ENCODE measurements at places on chromosomes 12 and 14. TPM values are rescaled to one million over a fixed set of nuclear protein-coding genes. Genes with fewer than 3 reads are reported as not detected.

Gene AP4S1
- total RNA-seq, result 9.2 TPM

Gene SDSL
- total RNA-seq, result 1.3 TPM

Gene KCNMB4
- total RNA-seq, result 17.4 TPM

Gene PRPH
- total RNA-seq, result not detected

Gene NRXN3
- 2.3 TPM for total RNA-seq

- DNase-seq, result peak; percentile 18
- H3K4me1 ChIP-seq, result peaks cover 3% of the 10 kb centered on the region
- peaks cover 5% of the 10 kb centered on the region for H3K27me3 ChIP-seq
- H3K36me3 ChIP-seq, result no peaks in the 10 kb centered on the region
Observed at GRCh38 chr12:685388-685787, 22.1 kb upstream of the NINJ2 start.

- no peaks in the 10 kb centered on the region for H3K36me3 ChIP-seq
- peaks cover 33% of the 10 kb centered on the region for H3K4me1 ChIP-seq
- no peaks in the 10 kb centered on the region for H3K27me3 ChIP-seq
- no peak for DNase-seq
Observed at GRCh38 chr12:89383235-89384049, 31.1 kb upstream of the DUSP6 start.

GRCh38 chr14:81450100-81450531, 50.0 kb upstream of the STON2 start:
- peaks cover 14% of the 10 kb centered on the region for H3K4me1 ChIP-seq
- no peak overlapping the region for H3K4me3 ChIP-seq
- H3K27me3 ChIP-seq, result no peaks in the 10 kb centered on the region
- no peak for DNase-seq
- no peaks in the 10 kb centered on the region for H3K36me3 ChIP-seq

DNA sequence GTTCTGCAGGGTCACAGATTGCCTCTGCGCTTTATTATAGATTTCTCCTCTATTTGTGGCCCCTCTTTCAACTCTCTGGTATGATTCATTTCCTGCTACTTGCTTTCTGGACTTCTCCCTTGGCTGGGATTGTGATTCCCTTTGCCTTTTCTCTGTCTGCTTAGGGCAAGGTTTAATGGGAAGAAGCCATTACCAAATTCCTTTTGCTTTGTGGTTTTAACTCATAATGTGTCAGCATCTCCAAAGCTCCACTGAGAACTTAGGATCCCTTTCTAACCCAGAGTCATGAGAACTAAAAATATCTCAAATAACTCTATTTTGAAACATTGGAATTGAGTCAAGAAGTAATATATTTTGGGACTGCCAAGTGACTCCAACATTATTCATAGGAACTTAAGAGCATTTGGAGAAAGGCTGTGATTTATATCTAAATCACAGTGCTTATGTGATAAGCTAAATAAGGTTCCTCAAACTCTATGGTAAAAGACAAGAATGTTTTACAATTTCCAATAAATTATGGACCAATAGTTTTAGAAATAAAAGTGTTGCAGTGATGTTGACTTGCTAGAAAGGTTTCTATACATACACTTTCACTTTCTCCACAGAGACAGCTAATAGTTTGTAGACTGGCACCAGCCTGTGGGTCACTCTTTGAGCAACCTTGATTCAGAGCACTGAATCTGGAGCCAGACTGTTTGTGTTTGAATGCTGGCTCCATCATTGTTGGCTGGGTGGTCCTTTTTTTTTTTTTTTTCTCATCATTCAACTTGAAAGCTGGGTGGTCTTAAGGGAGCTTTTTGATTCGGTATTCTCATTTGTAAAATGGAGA, 93.9 kb downstream of the DACT1 start:
- peaks cover 7% of the 10 kb centered on the region for H3K4me1 ChIP-seq
- DNase-seq, result no peak
- H3K36me3 ChIP-seq, result no peaks in the 10 kb centered on the region
- peaks cover 2% of the 10 kb centered on the region for H3K27me3 ChIP-seq
- no peak overlapping the region for H3K27ac ChIP-seq

DNA sequence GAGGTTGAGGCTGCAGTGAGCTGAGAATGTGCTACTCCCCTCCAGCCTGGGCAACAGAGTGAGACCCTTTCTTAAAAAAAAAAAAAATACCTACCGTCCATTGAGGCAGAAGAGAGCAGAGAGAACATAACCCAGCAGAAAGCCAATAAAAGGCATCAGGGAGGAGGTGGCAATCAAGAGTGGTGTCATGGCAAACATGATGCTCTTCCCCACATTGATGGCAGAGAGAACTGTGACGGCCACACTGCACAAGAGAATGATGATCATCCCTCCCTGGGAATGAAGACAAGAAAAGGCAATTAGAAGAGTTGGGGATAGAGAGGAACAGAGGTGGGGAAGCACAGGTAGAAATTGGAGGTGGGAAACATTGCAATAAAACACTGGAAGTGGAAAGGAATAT, 12.1 kb downstream of the SRSF5 start:
- no peaks in the 10 kb centered on the region for H3K27me3 ChIP-seq
- no peak for DNase-seq
- H3K36me3 ChIP-seq, result peaks cover 31% of the 10 kb centered on the region
- H3K4me3 ChIP-seq, result no peak overlapping the region

DNA sequence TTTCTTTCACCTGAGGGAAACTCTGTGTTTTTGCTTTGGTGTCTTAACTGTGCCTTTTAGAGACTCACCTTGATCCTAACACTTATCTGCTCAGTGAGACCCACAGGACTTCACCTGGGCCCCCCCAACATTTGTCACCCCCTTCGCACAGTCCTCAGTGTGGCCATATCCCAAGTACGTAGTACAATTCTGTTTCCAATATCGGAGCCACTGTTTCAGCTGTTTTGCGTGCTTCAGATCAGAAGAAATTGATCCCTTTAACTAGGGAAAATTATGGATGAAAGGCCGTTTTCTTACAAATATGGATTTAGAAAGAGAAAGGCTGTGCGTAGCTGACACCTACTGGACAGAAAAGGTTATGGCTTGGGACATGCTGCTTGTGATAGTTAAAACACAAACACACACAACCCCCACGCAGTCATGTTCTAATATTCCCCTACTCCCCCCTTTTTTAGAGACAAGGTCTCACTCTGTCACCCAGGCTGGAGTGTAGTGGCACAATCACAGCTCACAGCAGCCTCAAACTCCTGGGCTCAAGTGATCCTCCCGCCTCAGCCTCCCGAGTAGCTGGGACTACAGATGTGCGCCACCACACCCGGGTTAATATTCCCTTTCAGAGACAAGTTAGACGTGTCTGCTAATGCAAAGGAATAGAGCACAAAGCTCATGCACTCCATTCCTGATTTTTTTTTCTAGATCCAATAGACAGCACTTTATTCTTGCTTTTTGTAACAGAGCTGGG, 3.6 kb upstream of the SLC7A8 start:
- peak; percentile 31 for DNase-seq
- no peaks in the 10 kb centered on the region for H3K27me3 ChIP-seq
- H3K4me1 ChIP-seq, result no peaks in the 10 kb centered on the region
- no peak overlapping the region for H3K4me3 ChIP-seq
- no peaks in the 10 kb centered on the region for H3K36me3 ChIP-seq

GRCh38 chr14:53902307-53902706, 54.3 kb downstream of the BMP4 start:
- peaks cover 4% of the 10 kb centered on the region for H3K27me3 ChIP-seq
- no peak overlapping the region for H3K27ac ChIP-seq
- H3K4me3 ChIP-seq, result no peak overlapping the region
- no peak for DNase-seq

DNA sequence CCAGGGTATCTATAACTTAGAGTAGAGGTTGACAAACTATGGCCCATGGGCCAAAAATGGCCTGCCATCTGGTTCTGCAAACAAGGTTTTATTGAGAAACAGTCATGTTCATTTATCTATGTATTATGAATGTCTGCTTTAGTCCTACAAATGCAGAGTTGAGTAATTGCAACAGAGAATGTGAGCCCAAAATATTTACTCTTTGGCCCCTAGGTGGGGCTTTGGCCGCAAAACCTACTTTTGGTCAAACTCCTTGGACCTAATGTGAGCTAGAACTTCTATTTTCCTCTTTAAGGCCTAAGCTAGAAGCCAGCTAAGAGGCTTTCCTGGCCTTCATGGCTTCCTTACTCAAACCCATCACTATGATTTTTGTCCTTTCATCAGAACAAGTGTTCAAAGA, 379.1 kb downstream of the NELL2 start:
- no peaks in the 10 kb centered on the region for H3K4me1 ChIP-seq
- H3K4me3 ChIP-seq, result no peak overlapping the region
- H3K27me3 ChIP-seq, result no peaks in the 10 kb centered on the region
- DNase-seq, result no peak
- no peak overlapping the region for H3K27ac ChIP-seq
- peaks cover 4% of the 10 kb centered on the region for H3K36me3 ChIP-seq

Data from endothelial cell (in vitro differentiated cells).